ENCODE measurements at places on chromosomes 4 and X.

- no peak for DNase-seq
Observed at GRCh38 chrX:153297376-153297775, 24.2 kb downstream of the PNMA6F start.

DNA sequence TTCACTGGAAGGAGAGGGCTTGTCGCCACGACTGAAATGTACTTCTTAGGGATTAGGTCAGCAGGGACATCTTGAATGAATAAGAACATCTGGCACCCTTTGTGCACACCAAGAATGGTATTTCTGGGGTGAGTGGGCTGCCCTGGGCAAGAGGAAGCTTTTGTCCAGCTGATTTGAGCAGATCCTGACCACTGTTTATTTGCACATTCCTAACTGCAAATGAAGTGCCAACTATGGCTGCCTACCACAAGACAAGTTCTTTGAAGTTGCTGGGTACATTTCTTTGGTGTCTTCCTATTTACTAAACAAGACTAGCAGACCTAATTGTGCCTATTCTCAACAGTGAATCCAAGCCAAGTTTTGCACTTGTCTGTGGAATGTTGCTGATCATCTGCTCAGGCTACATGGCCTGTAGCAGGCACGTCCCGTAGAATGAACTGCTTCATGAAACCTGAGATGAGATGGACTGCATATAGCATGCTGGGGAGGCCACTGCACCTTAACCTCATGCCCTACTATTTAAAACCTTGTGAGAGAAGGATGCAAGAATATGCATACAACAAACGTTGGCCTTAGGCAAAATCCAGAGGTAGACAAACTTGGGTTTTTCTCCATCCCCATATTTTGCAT, 45.0 kb downstream of the PIR start:
- DNase-seq, result peak; percentile 20

GRCh38 chr4:183304067-183304466, 16.0 kb downstream of the CLDN22 start:
- DNase-seq, result no peak

- DNase-seq, result no peak
Observed at GRCh38 chr4:8182858-8183725, 16.0 kb upstream of the SH3TC1 start.

GRCh38 chr4:163540448-163540847, 46.0 kb downstream of the TMA16 start:
- no peak for DNase-seq

Measured in AG04450 (cell line).